ENCODE measurements at places on chromosomes 16 and 17.

GRCh38 chr16:71479420-71479819, 9.7 kb downstream of the ZNF19 start:
- DNase-seq, result no peak

DNA sequence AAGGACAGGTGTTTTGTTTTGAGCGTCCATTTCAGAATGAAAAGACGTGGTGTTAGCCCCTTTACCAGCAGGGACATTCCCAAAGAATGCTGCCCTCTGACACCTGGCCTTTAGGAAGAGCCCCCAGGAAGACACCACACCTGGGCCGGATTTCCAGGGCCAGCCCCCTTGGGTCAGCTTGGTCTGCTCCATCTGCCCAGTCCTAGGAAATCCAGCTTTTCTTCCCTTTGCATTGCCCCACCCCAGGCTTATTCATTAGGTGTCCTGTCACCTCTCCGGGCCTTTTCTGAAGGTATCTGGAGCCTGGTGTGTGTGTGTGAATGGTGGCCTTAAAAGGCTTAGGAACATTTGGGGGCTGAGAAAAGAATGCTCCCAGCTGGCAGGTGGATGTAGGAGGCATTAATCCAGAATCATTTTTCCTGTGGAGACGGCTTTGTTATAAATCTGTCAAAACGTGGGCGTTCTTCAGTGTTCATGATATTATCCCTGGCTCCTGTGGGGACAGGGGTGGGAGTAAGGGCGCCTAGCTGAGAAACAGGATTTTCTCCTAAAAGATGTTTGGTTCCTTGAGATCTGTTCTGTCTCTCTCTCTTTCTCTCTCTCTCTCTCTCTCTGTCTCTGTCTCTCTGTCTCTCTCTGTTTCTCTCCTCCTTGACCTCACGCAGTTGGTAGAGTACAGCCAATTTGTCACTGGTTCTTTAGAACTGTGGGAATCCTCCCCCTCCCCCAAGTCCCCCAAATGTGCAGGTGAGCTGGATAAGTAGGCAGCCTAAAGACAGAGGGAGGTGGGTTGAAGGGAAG, 84.0 kb downstream of the NTN1 start:
- no peak for DNase-seq

GRCh38 chr16:80175011-80175410, 365.8 kb upstream of the DYNLRB2 start:
- DNase-seq, result no peak

GRCh38 chr16:84829168-84829965, 9.6 kb downstream of the CRISPLD2 start:
- DNase-seq, result no peak

DNA sequence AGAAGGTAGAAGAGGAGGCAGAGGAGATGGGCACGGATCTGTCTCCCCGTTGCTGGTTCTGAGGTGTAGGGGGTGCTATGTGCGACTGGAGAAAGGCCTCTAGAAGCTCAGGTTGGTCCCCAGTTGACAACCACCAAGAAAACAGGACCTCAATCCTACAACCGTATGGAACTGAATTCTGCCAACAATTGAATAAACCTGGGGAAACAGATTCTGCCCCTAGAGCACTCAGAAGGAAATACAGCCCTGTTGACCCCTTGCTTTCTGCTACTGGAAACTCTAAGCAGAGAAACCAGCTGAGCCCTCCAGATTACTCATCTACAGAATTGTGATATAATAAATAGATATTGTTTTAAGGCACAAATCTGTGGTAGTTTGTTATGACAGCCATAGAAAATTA, 313.0 kb upstream of the GOT2 start:
- no peak for DNase-seq

DNA sequence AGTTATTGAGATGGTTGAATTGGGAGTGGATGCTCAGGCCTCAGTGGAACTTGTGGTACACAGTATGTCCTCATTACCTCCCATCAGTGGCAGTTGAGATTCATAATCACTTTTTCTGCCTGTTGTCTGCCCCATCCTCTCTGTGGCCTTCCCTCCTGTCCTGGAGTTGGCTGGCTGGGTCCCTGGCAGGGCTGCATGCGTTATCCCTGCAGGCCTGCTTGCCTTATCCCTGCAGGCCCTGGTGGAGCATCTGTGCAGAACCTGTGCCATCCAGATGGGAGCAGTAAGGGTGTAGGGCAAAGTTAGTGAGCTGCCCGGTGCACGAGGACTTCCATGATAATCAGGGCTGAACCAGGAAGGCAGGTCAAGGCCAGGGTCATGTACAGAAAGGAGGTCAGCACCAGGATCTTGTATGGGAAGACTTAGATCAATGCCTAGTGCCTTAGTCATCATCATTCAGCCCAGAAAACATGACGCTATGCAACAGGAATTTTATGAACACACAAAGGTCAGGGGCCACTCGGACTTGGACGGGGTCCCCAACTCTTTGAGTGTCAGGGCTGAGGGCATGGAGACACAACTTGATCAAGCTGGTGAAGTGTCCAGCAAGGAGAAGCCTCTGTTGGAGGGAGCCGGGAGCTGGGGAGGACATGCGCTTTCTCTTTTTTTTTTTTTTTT, 47.2 kb downstream of the ABCC1 start:
- DNase-seq, result no peak

DNA sequence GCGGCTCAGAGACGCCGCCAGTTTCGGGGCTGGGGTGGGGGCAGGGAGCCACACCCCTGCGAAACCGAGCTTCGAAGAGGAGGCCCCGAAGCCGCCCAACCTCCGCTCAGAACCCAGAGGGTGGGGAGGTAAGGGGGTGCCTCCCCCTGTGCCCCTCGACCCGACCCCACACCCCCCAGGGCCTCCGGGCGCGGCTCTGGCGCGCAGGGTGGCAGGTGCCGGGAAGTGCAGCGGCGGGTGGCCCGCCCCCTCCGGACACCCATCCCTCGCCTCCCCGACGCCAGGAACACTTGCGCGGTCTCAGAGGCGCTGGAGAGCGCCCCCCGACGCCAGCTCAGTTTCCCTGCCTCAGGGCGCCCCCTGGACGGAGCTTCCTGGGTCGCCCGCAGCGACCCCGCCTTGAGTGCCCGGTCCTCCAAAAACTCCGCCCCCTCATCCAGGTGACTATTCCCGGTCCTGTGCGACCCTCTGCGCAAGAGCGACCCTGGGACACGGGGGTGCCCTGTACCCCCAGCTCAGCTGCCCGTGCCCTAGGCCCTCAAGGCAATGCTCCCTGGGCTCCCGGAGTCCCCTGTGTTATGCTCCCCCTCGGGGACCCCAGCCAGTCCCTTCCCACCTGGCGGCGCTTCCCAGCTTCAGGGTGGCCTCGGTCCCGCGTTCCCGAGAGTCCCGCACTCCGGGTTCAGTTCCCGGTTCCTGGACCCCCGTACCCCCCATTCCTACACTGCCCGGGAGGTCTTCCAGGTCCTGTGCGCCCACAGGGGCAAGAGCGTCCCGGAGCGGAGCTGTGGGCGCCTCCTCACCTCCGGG, 562 bp downstream of the PPL start:
- no peak for DNase-seq
